ENCODE measurements at places on chromosomes 5 and 9. TPM values are rescaled to one million over a fixed set of nuclear protein-coding genes. Genes with fewer than 3 reads are reported as not detected.
A peak's percentile ranks its signal among the peaks of the same experiment; 100 is the strongest.

GRCh38 chr9:124468061-124468740 lies 17.9 kb downstream of the ADGRD2 start:
- H3K4me3 ChIP-seq: no peak overlapping the region
- H3K27ac ChIP-seq: no peak overlapping the region
- peaks cover 5% of the 10 kb centered on the region for H3K27me3 ChIP-seq
- DNase-seq: no peak
- no peaks in the 10 kb centered on the region for H3K36me3 ChIP-seq

PDLIM4 gene
- not detected for total RNA-seq

GRCh38 chr5:175809531-175810121 lies 61.8 kb upstream of the CPLX2 start:
- H3K4me3 ChIP-seq: no peak overlapping the region
- no peak overlapping the region for H3K27ac ChIP-seq
- no peak for DNase-seq
- no peaks in the 10 kb centered on the region for H3K36me3 ChIP-seq
- no peaks in the 10 kb centered on the region for H3K4me1 ChIP-seq
- peaks cover 33% of the 10 kb centered on the region for H3K27me3 ChIP-seq

- peaks cover 2% of the 10 kb centered on the region for H3K4me1 ChIP-seq
- DNase-seq: peak; percentile 84
- H3K27ac ChIP-seq: no peak overlapping the region
- peak overlapping the region; percentile 48 for H3K4me3 ChIP-seq
- H3K36me3 ChIP-seq: no peaks in the 10 kb centered on the region
These were observed 8.7 kb downstream of the CCL21 start for GRCh38 chr9:34701023-34701768.

DNA sequence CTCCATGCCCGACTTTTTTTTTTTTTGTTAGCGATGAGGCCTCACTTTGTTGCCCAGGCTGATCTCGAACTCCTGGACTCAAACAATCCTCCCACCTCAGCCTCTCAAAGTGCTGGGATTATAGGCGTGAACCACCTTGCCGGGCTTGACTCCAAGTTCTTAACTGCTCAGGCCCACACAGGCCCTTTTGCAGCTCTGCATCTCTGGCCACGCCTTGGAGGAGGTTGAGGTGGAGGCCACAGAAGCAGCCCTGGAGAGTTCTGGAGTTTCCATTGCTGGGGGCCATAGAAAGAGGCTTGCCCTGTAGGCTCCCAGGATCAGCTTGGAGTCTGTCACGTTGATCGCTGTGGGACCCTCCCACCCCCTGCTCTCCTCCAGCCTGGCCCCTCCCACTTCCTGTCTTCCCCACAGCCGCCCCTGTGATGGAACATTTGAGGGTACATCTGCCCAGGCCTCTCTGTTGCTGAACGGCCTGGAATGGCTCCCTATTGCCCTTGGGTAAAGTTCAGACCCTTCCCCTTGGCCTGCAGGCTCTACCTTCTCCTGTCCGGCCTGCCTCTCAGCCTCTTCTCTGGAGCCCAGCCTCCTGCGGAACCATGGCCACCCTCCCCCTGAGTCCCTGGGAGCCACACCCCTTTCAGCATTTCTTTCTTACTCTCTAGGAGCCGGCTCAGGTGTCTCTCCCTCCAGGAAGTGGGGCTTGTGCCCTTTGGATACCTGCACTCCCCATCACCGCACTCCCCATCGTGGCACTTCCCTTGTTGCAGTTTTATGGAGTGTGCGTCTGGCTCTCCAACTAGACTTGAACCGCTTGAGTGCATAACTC lies 30.4 kb upstream of the IER5L start:
- no peak overlapping the region for H3K4me3 ChIP-seq
- no peaks in the 10 kb centered on the region for H3K27me3 ChIP-seq
- DNase-seq: peak; percentile 64
- no peaks in the 10 kb centered on the region for H3K36me3 ChIP-seq
- H3K27ac ChIP-seq: peak overlapping the region; percentile 49

GRCh38 chr5:132215329-132215728 lies 12.3 kb downstream of the P4HA2 start:
- H3K36me3 ChIP-seq: no peaks in the 10 kb centered on the region
- no peaks in the 10 kb centered on the region for H3K27me3 ChIP-seq
- no peak for DNase-seq
- no peak overlapping the region for H3K27ac ChIP-seq
